Stimulated activated CD8-positive, alpha-beta memory T cell treated with anti-CD3 and anti-CD28 coated beads, Interleukin-15, amount 100 ng/mL, for 4 hours (primary cell): ENCODE measurements at places on chromosomes 4 and X.

- no peak for DNase-seq
Observed at GRCh38 chr4:159242427-159242826, 139.5 kb downstream of the RAPGEF2 start.

- DNase-seq = no peak
Observed at GRCh38 chr4:125594056-125594602, 279.4 kb downstream of the FAT4 start.

GRCh38 chr4:176441594-176441993 lies 121.8 kb downstream of the SPCS3 start:
- DNase-seq = no peak

GRCh38 chr4:168677063-168677462 lies 180.2 kb downstream of the PALLD start:
- no peak for DNase-seq

GRCh38 chr4:113325876-113326615 lies 276.6 kb downstream of the ANK2 start:
- DNase-seq = no peak

DNA sequence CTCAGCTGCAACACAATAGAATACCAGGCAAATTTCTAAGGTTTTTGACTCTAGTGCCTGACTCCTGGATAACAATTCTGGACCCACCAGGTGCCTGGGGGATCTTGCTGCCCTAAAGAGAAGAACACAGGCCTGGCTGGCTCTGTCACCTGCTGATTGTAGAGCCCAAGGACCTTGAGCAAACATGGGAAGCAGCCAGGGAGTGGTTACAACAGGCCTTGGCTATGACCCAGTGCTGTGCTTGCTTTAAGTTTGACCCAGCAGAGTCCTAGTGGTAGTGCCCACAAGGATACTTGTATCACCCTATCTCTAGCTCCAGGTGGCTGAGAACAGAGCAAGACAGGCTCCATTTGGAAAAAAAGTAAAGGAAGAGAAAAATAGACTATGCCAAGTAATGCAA lies 176.8 kb upstream of the DCAF12L2 start:
- no peak for DNase-seq

- DNase-seq = no peak
Observed at GRCh38 chr4:7705062-7705461, 234.6 kb downstream of the AFAP1 start.

- no peak for DNase-seq
Observed at GRCh38 chrX:23832721-23833120, 49.7 kb downstream of the SAT1 start.

DNA sequence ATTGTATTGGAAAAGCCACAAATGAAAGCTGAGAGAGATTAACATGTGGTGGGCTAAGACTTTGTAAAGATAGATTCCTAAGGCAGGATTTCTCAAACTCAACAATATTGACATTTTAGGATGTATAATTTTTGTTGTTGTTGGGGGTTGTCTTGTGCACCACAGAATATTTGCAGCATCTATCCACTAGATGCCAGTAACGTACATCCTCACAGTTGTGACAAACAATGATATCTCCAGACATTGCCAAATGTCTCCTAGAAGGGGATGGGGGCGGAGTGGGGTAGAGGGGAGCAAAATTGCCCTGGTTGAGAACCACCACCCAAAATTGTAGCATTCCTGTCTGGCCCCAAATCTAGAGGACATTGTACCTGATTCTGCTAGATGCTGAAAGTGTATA lies 14.7 kb upstream of the CBR4 start:
- DNase-seq = no peak

- no peak for DNase-seq
Observed at GRCh38 chr4:148429206-148429605, 13.0 kb downstream of the NR3C2 start.

DNA sequence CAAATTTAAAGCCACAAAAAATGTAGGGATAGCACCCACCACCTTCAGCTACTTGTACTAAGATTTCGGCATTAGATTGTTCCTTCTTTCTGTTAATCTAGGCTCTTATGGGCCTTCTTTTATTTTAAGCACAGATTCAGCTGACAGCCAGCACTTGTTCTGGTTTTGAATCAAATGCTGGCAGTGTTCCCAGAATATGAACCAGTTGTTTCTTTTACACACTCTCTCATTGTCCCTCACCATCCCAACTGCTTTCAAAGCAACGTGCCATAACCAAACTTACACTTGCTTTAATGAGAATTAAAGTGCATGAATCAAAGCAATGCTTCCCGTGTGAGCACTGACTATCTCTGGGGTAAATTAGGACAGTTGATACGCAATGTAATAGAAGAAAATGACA lies 744.5 kb upstream of the FAM241A start:
- no peak for DNase-seq

DNA sequence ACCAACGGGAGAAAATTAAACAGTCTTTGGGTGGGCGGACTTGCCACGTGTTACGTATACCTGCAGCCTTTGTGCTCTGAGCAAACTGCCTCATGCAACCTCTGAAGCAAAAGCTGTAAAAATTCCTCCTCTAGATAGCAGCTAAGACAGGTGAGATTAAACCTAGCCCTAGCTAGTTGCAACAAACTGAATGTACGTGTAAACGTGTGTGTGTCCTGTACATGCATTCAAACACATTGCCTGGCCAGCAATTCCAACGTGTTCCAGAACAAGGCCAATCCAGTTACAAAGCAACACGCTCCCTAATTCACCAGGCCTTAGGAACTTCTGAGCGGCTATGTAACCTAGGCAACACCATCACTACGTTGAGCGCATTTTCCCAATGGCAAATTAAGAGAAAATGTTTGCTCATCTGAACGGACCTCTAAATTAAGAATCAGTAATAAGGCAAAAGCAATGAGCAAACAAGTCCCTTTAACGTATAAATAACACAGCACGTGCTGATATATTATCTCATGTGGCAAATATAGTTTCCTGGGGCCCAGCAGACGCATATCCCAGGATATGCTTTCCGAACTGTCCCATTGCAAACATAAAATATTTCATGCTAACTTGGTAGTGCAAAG lies 792 bp downstream of the PPID start:
- DNase-seq = no peak

DNA sequence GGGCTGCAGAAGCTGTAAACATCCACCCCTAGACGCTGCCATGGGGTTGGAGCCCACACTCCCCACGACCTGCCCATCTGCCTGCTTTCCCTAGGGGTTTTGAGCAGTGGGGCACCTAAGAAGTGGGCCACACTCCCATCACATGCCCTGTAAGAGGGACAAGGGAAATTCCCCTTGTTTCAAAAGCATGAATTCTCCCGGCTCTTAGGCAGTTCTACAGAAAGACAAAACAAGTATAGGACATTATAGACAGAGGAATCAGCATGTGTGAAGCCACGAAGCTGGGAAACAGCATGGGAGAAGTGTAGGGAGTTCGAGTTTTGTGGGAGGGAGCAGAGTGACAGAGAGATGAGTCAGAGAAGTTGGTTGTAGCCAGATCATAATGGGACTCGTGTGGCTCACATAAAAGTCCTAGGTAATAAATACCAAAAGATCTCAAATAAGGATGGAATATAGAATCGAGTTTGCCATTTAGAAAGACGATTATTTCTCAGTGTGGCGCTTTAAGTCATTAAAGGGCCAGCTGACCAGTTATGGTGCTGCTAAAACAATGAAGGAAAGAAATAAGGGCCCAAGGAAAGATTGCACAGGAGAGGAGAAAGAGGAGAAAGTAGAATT lies 23.9 kb downstream of the APOO start:
- DNase-seq = no peak

- DNase-seq = no peak
Observed at GRCh38 chr4:182091128-182091527, 152.1 kb upstream of the TENM3 start.

DNA sequence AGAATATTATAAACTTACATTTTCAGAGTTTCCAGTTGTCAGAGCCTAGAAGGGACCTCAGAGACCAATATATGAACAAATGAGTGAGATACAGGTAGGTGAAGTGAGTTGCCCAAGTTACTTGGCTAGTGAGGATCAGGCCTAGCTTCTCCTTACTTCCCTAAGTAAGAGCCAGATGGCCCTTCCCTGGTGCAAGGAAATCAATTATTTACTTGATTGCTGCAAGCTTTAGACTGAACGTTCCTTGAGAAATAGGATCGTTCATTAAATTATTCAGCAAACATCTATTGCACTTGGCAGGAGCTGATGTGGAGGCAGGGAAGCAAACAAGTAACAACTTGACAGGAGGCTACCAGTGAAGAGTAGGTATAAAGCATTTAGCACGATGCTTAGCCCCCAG lies 117.8 kb downstream of the EFHC2 start:
- no peak for DNase-seq

DNA sequence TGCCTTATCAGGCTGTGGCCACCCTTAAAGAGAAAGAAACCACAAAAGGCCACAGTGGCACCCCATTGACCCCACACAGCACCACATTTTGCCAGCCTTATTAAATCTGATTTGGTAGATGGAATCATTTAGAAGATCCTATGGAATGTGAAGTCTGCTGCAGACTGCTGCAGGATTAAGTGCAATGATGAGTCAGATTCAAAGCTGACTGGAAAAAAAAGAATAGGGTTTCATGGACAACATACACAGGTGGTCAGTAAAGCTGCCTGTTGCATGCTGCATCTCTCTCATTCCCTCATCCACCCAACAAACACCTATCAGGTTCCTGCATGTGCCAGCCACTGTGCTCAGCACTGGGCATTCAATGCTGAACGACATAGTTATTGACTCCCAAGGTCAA lies 56.6 kb downstream of the CHST7 start:
- no peak for DNase-seq

- no peak for DNase-seq
Observed at GRCh38 chrX:79400623-79401022, 33.5 kb upstream of the ITM2A start.

DNA sequence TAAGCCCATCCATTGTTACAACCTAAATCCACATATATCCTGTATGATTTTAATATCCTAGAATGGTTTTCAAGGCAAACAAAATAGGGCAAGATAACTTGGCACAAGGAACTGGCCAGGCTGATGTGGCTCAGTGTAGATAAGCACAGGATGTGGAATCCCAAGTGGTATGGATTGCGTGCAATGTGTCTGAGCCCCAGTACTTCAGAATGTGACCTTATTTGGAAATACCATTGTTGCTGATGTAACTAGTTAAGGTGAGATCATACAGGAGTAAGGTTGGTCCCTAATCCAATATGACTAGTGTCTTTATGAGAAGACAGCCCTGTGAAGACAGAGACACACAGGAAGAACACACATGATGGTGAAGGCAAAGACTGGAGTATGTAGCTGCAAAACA lies 72.4 kb downstream of the IL21 start:
- no peak for DNase-seq

- DNase-seq = no peak
Observed at GRCh38 chr4:95204873-95205272, 343.9 kb downstream of the UNC5C start.

DNA sequence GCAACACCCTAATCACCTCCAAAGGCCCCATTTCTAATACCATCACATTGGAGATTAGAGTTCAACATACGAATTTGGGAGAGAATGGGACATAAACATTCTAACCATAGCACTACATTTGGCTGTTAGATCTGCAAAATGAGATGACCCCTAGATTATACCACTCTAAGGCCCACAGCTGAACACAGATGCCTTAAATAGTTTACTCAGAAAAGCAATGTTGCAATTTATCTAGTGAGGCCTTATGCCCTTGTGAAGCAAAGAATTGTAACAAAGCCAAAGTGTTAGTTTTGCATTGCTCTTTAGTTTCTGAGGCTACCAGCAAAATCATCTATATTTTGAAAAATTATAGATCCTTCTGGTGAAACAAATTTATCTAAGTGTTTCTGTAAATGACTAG lies 31.6 kb upstream of the ARHGEF6 start:
- no peak for DNase-seq

DNA sequence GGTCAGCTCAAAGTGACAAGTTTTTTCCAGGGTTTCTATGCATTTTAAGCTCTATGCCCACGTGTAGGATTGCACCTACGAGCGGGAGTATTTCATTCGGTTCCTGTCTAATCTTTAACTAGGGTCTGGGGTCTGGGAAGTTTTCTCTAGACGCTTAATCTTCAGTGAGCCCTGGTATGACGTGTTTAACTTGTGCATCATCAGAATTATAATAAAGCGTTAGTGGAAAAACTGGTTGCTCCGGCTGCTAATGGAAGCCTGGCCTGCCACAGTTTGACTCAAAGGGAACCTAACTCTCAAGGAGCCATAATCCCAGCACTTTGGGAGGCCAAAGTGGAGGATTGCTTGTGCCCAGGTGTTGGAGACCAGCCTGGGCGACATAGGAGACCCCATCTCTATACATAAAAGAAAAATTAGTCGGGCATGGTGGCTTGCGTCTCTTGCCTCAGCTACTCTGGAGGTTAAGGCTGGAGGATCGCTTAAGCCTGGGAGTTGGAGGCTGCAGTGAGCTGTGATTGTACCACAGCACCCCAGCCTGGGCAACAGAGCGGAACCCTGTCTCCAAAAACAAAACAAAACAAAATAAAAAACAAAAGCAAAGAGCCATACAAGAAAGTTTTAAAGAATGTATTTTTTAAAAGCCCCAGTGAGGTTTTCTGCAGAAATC lies 30.2 kb downstream of the ARSD start:
- DNase-seq = no peak

- DNase-seq = no peak
Observed at GRCh38 chr4:34261799-34262314, 1982.5 kb downstream of the ARAP2 start.

- no peak for DNase-seq
Observed at GRCh38 chr4:38752941-38753806, 29.6 kb downstream of the TLR10 start.

- no peak for DNase-seq
Observed at GRCh38 chr4:89142691-89143669, 31.6 kb downstream of the TIGD2 start.

GRCh38 chr4:180751009-180751408 lies 1492.2 kb upstream of the TENM3 start:
- no peak for DNase-seq

DNA sequence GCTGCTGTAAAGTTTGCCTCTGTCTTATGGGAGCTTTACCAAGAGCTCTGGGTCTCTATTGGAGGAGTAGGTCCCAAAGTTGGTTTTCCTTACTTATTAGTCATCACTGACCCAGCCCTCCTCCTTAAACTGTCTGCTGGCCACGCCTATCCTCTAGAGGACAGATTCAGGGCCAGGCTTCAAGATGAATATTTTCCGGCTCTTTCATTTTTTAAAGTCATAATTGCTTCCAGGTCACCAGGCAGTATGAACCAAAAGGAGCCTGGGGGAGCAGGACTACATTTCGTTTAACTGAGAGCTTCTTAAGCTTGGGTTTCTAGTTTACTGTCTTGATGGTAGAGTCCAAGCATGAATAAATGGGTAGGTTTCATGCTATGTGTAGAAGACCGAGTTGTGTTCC lies 13.7 kb downstream of the BCORL1 start:
- DNase-seq = no peak

GRCh38 chr4:139852612-139853269 lies 187.1 kb downstream of the MGST2 start:
- DNase-seq = no peak

DNA sequence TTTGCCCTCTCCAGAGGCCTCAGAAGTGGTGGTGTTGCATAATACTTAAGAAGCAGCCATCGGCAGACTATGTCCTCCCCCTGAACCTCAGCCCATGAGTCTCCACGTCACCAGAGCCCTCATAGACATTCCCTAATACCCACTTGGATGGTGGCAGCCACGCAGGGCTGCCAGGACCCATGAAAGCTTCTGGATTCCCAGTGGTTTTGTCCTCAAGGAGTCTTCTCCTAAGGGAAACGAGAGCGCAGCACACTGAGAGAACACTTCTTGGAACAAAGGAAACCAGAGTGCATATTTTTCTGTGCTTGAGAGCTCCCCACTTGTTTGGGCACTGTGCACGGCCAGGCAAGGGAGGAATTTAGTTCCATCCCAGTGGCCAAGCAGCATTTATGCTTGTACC lies 204.1 kb upstream of the DMD start:
- DNase-seq = no peak

GRCh38 chr4:110799211-110799610 lies 176.3 kb upstream of the PITX2 start:
- no peak for DNase-seq
